ENCODE measurements at places on chromosomes 2 and 18. TPM values are rescaled to one million over a fixed set of nuclear protein-coding genes. Genes with fewer than 3 reads are reported as not detected.
A peak's percentile ranks its signal among the peaks of the same experiment; 100 is the strongest.

The NPHP1 gene
- polyA plus RNA-seq, result 4.6 TPM

The AFTPH gene
- 10.9 TPM for polyA plus RNA-seq

The MC2R gene
- not detected for polyA plus RNA-seq

The IKZF2 gene
- 2.9 TPM for polyA plus RNA-seq

The GALR1 gene
- not detected for polyA plus RNA-seq

DNA sequence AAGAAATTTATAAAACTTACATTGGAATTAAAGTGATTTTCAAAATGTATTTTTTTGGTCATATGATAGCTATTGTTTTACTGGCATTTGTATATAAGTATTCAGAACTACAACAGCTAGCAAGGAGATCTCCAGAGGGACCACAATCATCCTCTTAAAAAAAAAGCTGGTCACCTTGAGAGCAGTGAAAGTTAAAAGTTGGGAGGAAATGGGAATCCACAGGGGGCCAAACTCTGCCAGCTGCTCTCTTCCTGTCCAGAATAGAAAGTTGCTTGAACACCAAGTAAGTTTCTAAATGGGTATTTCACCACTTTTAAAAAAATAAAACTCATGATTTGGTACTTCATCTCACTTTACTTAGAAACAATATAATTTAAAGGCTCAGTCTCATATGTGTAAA, 1025.1 kb downstream of the LRP1B start:
- DNase-seq, result no peak

- no peak for DNase-seq
Observed at GRCh38 chr18:53756610-53756972, 467.9 kb downstream of the MBD2 start.

DNA sequence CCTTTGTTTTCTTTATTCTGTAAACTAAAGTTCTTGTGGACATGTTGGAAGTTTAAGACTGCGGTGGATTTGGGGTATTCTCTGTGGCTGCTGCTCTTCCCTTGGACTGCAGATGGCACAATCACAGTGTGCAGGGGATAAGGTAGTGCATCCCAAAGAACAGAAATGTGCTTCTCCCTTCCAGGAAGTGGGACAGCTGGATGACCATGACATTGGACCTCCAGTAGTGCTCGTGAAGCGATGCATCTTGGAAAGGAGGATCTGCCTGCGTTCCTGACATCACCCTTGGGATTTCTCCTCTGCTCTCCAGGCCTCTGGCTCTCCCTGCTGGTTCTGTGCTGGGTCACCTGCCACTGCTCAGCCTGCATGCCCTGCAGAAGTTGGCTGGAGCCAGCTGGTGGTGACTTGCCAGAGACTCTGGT, 109.9 kb downstream of the SLC4A3 start:
- DNase-seq, result no peak

GRCh38 chr18:8797206-8797605, 91.8 kb downstream of the MTCL1 start:
- no peak for DNase-seq

DNA sequence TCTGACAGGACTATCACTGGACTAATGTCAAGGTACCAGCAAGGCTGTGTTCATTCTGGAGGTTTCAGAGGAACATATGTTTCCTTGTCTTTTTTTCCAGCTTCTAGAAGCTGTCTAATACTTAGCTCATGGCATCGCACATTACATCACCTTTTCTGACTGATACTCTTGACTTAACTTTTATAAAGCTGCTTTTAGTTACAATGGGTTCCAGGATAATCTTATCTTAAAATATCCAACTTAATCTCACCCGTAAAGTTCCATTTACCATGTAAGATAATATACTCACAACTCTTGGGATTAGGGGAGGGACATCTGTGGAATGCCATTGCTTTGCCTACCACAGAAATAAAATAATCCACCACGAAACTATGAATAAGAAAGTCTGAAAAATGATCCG, 394.2 kb downstream of the CDH19 start:
- no peak for DNase-seq

DNA sequence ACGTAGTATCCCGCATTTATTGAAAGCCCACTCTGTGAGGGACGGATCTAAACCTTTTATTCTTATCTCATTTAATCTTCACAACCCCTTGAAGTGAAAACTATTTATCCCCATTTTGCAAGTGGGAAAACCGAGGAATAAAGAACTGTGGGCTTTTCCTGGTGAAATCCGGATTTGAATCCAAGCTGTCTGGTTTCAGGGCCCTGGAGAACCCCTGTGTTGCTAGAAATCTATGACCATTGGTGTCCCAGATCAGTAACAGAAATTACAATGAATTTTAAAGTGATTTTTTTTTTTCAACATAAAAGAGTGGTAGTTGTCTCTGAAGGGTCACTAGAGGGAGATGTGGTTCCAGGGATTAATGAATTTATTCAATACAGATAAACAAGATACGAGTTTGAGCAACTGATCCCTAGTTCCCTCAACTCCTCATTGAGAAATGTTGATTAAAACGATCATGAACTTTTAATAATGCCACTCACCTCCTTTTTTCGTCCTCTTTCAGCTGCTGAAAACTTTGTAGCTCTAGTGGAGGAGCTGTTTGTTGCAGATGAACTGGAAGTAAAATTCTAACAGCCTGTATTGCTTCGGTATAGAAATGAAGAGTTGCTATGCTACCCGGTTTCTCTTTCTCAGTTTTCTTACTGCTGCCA, 940 bp downstream of the XRCC5 start:
- no peak for DNase-seq

GRCh38 chr2:85277416-85278158, 50.2 kb downstream of the TGOLN2 start:
- peak; percentile 77 for DNase-seq

GRCh38 chr2:20717641-20718040, 50.7 kb downstream of the GDF7 start:
- DNase-seq, result no peak

All from BJ (cell line).